ENCODE measurements at places on chromosomes 2 and 18.

DNA sequence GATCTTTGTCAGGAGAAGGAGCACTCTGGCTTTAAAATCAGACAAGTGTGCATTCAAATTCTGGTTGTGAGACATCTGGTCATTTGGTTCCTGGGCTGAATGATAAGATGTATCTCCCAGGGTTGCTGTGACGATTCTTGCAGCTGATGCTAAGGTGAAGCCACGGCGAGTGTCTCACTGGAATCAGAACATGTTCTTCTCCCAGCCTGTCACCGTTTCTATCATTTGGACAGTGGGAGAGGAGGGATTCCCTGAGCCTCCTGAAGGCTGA lies 68.3 kb downstream of the NCK2 start:
- no peak for DNase-seq

GRCh38 chr18:40874233-40874632 lies 1080.8 kb upstream of the PIK3C3 start:
- DNase-seq = no peak

GRCh38 chr2:20179755-20180594 lies 45.0 kb downstream of the SDC1 start:
- no peak for DNase-seq

GRCh38 chr18:62339106-62339988 lies 14.2 kb downstream of the TNFRSF11A start:
- DNase-seq = no peak

- DNase-seq = no peak
Measured at GRCh38 chr2:226691255-226691654, 108.4 kb downstream of the IRS1 start.

GRCh38 chr2:134248913-134249312 lies 5.0 kb upstream of the MGAT5 start:
- DNase-seq = no peak

- DNase-seq = no peak
Measured at GRCh38 chr18:32335228-32335627, 135.5 kb downstream of the GAREM1 start.

DNA sequence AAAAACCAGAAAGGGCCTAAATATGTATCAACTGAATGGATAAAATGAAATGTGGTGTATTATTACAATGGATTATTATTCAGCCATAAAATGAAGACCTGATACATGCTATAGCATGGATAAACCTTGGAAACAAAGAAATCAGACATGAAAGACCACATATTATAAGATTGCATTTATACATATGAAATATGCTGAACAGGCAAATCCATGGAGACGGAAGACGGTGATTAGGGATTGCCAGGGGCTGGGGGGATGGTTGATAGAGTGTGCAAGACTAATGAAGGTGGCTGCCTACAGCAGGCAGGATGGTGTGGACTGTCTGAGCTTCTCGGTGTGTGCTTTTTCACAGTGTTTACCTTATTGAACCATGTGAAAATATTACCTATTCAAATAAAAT lies 11.4 kb upstream of the AFG3L2 start:
- no peak for DNase-seq

- DNase-seq = no peak
Measured at GRCh38 chr2:26588576-26588975, 52.6 kb downstream of the CIB4 start.

GRCh38 chr2:61911510-61911909 lies 6.0 kb downstream of the COMMD1 start:
- DNase-seq = no peak

GRCh38 chr2:150133623-150134022 lies 353.8 kb downstream of the RND3 start:
- no peak for DNase-seq

DNA sequence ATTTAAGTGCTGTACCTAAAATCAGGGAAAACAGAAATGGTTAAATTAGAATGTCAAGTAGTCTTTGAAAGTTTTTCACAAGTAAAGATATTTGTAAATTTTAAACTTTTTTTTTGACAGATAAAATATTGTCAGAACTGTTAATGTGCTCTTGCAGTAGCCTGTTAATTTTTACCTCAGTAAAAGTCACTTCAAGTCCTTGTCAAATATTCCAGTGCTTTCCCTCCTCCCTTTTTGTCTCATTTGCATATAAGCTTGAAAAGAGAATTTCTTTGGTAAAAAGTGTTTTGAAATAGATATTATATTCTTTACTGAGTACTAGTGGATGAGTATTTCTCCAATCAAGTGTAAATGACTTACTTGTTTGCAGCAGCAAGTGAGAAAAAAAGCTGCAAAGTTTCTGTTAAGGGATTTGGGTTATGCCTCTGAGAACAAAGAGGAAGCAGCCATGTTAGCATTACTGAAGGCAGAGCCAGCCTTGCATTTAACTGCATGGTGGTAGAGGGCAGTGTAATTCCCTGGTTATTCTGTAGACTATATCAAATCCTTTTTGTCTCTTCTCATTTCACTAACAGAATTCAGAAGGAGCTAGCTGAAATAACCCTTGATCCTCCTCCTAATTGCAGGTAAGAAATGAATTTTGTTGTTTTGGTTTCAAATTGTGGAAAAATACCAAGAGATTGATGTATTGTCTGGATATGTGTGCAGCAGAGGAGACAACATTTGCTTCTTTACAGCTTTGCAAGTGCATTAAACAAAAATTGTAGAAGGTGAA lies 3.2 kb downstream of the UBE2E3 start:
- peak; percentile 11 for DNase-seq

DNA sequence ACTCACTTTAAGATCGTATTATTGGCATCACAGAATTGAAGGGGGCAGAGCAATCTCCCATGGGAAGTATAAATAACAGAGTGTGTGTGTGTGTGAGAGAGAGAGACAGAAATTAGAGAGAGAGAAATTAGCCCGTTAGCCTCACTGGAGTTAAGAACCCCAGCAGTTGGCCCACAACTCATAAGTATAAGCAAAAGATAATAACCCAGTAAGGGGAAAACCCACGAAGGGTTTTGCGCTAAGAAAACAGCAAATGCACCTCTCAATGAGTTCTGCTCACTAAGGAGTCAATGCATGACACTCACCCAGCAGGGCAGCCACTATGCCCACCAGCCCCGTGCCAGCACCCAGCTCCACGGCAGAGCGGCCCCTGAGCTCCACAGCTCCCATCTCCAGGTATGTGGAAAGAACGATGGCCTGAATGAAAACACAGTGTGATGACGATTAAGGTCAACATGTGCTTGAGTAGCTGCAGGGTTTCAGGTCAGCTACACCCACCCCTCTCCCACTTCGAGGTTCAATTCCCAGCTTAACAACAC lies 3.6 kb downstream of the METTL21A start:
- DNase-seq = no peak

- no peak for DNase-seq
Measured at GRCh38 chr2:133660510-133660909, 92.2 kb upstream of the NCKAP5 start.

DNA sequence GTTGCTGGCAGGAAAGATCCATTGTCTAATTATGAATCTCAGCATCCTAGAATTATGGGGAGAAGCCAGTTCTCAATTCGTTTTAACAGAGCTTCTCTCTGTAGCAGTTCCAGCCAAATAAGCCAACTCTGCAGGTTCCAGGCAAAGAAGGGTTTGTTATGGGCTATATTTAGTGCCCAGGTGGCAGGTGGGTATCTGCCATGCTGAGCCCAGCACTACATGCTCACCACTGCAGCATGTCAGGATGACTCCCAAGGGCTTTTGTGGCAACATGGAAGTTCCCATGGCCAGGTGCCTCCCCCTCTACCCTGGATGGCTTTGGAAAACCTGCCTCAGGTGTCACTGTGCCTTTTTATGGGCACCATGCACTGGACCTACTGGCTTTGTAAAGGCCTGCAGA lies 137.7 kb upstream of the MSH6 start:
- DNase-seq = no peak

GRCh38 chr18:33277431-33277830 lies 163.1 kb downstream of the CCDC178 start:
- DNase-seq = no peak

- no peak for DNase-seq
Measured at GRCh38 chr2:116317111-116317510, 1497.4 kb upstream of the DDX18 start.

DNA sequence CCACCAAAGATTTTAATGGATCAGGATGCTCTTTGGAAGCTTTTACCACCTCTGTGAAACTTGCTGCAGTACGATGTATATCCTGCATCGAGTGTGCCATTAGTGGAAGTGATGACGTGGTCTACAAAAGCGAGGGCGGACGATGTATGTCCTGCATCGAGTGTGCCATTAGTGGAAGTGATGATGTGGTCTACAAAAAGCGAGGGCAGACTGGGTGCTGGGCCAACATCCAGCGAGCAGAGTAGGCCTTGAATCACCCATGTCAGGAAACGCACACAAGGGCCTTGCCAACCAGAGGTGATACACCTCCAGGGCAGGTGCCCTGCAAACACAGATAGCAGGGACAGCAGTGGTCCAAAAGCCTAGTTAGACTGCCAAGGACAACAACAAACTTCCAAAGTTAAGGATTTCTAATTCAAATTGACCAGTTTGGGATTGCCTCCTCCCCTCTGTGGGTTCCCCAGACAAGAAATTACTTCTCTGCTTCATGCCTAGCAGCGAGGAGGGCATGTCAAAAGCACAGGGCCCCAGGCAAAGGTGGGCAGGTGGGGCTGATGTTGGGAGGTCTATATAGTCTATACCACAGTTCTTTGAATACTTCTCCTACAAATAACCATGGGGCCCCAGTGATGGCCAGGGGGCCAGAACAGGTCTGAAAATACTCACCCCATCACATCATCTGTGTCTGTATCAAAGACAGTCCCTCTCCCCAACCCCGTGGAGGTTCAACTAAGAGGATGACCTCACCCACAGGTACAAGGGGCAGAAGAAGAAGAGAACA lies 70.2 kb downstream of the ADD2 start:
- DNase-seq = no peak

- no peak for DNase-seq
Measured at GRCh38 chr2:237422309-237422708, 8.3 kb upstream of the COL6A3 start.

GRCh38 chr2:143371616-143372015 lies 242.4 kb downstream of the ARHGAP15 start:
- no peak for DNase-seq

DNA sequence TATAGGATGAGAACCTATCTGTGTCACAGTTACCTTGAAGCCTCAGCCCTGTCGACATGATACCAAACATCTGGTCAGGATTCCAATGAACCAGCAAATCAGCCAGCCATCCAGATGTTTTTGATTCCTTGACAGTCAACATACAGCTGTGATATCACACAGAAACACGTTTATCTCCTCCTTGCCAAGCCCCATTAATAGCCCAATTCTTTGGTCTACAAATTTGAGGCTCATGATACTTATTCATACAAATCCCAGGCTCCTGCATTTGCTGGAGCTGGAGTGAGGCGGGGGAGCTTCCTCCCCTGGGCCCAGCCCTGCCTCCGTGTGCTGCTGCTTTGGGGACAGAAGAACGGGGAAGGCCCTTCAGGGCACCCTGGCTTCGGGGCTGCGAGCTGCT lies 611.6 kb upstream of the SALL3 start:
- DNase-seq = no peak

DNA sequence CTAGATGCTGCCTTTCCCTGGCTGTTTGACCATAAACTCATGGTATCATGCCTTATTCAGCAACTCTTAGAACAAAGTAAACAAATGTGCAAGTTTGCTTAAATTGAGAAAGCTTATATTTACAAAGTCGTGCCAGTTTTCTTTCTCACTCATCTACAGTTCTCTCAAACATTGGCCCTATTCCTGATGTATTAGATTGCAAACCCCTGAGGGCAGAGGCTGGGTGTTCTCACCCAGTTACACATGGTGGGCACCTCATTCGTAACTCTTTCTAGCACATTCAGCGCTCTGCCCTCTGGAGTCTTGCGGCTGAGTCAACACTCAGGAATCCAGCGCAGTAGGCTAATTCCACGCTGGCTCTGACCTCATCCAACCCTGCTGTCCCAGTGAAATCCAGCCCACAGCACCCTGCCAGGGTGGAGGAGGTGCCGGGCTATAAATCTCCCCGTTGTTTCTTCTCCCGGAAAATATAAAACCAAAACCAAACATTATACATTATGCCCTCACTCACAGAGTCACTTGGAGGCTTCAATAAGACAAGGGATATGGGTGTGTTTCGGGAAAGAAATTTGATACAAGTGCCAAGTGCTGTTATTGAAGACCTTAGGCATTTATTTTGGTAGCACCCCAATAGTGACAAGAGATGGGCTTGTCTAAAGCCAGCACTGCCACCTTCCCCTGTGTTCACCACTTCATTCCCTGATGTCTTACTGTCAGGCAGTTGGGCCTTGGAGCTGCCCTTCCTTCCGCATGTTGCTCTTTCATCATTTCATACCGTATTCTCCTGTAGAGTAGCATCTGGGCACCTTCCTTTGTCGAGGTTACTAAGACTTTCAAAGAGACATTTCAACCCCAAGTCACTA lies 287.4 kb downstream of the PRKCE start:
- DNase-seq = peak; percentile 3

GRCh38 chr2:29053670-29054400 lies 20.5 kb downstream of the PCARE start:
- DNase-seq = no peak

DNA sequence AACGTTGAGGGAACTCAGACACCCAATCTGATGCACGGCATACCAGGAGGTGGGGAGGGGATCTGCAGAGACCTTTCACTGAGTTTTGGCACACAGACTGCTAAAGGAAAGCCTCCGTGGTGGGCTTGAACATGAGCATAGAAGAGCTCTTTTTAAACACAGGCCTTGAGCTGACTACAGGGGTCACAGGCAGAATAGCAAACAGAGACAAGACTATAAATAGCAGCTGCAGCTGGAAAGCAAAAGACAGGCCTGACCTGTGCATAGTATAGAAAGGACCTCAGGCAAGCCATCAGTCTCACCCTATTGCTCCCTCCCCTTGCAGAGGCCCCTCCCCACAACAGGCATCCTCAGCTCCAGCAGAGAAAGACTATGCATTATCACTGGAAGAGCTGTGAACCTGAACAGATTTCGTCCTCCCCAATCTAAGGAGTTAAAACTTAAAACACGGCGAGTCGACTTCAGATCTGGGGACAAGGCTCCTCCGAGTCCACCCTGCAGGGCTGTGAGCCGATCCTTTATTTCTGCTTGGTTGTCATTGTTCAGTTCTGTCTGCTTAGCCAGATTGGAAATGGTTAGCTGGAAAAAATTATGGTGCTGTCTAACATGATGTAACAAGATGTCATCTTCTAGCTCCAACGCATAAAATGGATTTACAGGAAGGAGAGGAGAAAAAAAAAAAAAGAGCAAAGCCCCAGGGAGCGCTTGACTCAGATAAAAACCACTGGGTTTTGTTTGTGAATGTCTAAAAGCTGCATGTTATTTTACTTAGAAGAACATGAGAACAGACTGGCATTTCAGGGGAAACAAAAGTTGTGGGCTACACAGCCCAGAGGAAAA lies 25.2 kb upstream of the LCLAT1 start:
- DNase-seq = no peak

- DNase-seq = no peak
Measured at GRCh38 chr2:221124532-221125240, 447.4 kb downstream of the EPHA4 start.
